ENCODE measurements at places on chromosomes 5 and 9.
A peak's percentile ranks its signal among the peaks of the same experiment; 100 is the strongest.

DNA sequence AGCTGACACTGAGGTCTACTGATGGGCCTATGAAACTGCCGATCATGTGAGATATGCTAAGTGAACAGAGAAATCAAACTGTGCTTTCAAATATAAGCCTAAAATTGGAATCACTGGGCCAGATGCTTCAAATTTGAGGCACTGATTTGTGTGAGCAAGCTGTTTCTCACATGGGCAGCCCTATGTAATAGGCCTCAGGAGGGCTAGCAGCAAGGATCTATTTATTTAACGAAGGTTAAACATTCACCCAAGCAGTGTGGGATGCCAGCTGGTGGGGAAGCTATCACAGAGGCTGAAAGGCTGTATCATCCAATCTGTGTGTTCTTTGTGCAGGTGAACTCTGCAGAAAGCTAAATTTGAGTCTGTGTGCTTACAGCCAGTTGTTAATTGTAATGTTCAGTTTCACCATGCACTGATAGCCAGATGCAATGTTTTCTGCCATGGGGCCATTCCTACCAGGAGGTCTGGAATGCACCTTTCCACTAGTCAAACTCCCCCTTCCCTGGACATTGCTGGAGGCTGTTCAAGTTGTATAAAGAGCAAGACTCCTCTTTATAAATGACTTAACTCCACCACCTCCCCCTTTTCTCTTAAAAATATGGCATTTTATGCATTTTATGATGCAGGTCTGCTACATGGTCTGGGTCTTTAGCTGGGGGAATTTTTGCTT lies 228.9 kb downstream of the SH3GL2 start:
- no peak for DNase-seq

GRCh38 chr5:1479581-1480188 lies 34.4 kb upstream of the SLC6A3 start:
- DNase-seq, result peak; percentile 37

GRCh38 chr9:27450752-27451151 lies 73.3 kb upstream of the IFNK start:
- no peak for DNase-seq

DNA sequence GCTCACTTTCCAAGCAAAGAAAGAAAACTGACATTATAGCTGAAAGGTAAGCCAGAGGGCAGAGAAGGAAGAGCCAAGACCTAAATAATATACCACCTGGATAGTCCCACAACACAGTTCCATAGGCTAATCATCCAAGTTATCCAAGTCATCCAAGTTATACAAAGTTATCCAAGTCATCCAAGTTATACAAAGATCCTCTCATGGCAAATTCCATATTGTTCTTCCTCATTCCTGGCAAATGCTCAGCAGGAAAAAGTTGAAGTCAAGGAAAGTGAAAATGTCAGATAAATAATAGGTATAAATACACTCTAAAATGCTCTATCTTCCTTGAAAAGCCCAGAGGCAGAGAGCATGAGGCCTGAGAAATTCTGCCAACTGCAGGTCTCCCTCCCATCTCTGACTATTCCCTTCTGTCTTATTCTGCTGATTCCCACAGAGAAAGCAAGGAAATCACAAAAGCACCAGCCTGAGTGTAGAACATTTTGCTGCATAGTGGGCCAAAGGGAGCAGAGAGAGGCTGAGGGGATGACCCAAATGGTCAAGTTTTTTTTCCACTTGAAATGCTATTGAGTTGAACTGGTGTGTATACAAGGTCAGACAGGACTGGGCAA lies 12.5 kb downstream of the MCTP1 start:
- DNase-seq, result no peak

- no peak for DNase-seq
These were observed 216.2 kb downstream of the TRIO start for GRCh38 chr5:14359069-14360043.

DNA sequence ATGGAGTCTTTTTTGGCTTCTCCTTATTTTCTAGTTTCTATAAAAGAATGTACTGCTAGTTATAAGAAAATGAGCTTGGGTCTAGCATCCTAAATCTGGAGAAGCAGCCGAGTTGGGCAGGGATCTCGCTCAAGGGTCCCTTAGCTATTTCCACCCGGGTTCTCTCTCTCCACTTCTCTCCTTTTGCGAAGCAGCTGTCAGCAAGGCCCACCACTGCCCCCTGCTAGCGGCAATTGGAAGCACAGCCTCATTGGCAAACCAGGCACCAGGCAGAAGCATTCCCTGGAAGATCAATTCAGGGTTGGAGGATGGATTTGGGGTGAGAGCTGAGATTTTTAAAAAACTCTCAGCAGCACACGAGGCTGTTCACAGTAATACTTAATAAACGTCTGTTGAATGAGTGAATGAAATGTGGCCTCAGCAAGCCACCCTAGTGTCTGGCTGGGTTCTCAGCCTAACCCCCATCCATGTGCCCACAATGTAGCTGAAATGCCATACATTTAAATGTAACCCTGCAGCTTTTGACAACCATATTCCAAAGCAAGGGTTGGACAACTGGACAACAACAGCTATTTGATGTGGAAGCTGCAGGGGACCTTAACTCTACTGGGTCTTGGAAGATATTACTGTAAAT lies 34.6 kb upstream of the TNIP1 start:
- peak; percentile 71 for DNase-seq

- DNase-seq, result no peak
These were observed 39.5 kb downstream of the MED10 start for GRCh38 chr5:6338871-6339270.

DNA sequence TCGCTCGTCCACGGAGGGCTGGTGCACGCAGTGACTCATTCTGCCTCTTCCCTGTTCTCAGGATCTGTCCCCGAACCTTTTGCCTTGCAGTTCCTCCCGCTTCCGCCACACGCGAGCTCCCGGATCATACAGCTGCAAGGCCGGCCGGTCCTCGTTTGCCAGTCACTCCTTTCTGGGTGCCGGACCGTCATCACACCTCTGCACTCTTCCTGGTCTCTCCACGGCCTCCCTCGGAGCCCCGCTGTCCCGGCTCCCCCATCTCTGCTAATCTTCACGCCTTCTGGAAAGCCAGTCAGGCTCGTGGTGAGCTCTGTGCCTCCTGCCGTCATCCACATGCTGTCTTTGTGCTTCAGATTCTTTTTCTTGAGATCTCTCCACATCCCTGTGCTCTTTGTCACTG lies 91.8 kb downstream of the STX17 start:
- DNase-seq, result no peak

DNA sequence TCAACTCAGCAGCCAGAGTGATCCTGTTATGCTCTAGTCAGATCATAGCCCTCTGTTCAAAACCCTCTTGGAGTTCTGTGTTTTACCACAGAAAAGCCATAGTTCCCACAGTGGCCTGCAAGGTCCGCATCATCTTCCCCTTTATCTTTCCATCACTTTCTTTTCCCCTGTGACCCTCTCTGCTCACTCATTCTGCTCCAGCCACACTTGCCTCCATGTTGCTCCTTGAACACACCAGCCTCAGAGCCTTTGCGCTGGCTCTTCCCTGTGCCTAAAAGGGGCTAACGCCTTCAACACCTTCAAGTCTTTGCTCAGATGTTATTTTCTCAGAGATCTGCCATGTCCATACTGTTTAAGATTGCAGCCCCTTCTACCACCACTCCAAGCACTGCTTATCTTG lies 26.3 kb downstream of the CSF2 start:
- DNase-seq, result no peak
